ENCODE measurements at places on chromosomes 11 and 22.

DNA sequence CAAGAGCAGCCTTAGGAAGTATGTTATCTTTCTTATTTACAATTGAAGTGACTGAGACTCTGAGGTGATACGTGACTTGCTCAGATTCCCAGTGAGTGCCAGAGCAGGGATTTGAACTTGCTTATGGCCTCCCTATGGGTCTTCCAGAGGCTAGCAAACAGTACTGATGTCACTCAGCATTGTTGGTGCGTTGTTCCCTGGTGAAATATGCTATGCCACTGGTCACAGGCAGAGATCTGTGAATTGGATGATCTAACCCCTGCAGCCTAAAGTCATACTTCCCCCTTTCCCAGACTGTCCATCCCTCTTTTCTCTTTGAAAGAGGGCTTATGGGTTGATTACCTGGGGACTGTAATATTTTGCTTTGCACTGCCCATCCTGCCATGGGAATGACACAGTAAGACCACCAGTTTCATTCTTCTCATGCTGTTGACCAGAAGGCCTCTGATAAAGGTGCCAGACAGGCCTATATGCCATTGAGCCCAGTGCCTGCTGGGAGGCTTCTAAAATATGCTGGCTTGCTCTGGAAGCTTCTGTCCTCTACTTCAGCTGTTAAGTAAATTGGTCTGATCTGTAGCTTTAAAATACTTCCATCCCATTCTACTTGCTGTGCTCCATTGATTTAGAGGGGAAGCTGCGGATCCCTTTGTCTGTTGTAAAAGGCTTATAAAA lies 152.2 kb upstream of the E2F8 start:
- DNase-seq, result no peak

DNA sequence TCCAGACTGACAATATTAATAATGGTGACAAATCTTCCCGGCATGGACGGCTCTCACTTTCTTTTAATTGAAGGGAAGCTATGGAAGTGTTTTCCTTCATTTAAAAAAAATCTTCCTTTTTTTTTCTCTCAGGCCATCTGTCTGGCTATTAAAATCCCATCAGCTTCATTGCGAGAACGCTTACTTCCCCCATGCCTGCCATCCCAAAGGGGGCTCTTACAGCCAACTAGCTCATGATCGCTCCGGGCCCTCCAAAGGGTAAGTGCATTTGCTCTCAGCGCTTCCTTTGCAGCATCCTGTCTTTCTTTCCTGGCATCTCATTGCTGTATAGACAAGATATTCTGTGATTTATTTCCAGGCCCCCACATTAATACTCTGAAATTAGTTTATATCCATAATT lies 20.7 kb downstream of the CACNG2 start:
- DNase-seq, result no peak

- DNase-seq, result no peak
Measured at GRCh38 chr11:2693271-2694261, 6.2 kb downstream of the KCNQ1OT1 start.

DNA sequence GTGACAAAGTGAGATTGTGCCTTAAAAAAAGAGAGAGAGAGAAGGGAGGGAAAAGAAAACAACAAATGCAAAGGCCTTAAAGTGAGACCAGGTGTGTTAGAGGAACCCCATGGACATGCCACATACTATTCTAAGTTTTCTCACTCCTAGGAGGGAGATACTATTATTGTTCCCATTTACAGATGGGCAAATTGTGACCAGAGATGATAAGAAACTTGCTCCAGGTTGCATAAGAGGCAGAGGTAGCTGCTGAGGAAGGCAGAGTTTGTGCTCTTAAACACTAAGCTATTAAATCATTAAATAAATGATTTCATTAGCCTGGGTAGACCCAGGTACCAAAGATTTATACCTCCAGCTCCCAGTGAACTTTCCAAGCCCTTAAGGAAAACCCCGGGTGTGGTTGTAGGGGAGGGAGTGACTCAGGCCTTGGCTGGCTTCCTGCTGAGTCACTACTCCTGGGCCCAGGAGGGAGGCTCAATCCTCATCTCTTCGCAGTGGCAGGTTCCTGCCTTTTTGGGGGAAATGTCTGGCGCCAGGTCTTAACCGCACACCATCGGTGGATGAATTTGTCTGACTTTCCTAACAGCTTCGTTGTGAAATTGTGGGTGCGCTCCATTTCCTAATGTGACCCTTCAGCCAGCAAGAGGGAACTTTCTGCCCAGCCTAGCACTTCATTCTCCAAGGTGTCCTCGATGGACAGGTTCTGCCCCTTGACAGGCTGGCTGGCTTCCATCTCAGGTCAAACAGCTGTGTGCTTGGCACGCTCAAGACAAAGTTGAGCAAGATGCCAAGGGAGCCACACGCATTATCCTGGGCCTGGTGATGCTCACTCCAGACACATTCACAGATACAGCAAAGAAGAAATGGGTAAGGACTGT lies 33.4 kb upstream of the PTPRJ start:
- DNase-seq, result no peak

DNA sequence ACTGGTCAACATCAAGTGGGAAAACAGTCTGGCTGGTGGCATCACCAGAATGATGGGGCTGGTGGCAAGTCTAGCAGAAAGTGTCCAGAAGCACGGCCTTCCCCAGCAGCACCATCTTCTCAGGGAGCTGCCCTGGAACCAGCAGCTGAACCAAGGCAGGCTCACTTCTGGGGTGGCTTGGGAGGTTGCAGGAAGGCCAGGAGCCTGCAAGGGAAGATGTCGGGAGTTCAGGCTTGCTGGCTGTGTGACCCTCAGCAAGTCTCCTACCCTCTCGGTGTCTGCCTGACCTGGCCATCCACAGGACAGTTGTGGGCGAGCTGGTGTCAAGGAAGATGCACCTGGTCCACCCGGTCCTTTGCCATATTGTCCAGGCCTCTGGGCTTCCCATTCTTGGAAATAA lies 2.3 kb upstream of the PNPLA5 start:
- DNase-seq, result no peak

DNA sequence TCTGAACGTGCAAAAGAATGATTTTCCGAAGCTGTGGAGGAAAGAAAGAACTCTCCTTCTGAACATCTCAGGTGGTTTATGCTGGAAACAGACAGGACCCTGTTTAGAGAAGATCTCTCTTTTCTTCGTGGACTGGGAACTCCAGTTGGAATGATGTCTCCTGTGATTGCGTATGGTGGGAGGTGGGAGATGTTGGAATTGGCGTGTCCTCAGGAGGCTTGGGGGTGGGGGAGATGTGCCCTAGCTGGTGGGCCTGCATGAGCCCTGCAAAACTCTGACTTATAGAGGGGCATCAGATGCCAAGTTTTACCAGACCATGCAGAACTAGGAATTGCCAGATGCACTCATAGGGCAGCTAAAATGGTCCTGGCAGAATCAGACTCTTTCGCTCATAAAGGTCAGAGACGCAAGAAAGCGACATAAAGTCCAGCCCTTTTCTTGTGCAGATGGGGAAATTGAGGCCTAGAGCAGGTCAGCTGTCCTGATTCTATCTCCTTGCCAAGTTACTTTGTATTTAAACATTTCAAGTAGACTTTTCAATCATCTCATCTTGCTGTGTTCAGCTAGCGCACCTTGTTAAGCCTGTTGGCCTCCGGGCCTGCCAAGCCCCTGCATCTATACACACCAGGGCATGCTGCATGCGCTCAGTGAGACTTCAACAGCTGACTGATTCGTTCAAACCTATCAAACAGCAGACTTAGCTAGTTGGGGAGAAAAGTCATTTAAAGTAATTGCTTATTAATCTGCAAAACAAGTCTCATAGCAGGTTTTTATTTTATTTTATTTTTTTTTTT lies 34.2 kb upstream of the EHF start:
- DNase-seq, result no peak

DNA sequence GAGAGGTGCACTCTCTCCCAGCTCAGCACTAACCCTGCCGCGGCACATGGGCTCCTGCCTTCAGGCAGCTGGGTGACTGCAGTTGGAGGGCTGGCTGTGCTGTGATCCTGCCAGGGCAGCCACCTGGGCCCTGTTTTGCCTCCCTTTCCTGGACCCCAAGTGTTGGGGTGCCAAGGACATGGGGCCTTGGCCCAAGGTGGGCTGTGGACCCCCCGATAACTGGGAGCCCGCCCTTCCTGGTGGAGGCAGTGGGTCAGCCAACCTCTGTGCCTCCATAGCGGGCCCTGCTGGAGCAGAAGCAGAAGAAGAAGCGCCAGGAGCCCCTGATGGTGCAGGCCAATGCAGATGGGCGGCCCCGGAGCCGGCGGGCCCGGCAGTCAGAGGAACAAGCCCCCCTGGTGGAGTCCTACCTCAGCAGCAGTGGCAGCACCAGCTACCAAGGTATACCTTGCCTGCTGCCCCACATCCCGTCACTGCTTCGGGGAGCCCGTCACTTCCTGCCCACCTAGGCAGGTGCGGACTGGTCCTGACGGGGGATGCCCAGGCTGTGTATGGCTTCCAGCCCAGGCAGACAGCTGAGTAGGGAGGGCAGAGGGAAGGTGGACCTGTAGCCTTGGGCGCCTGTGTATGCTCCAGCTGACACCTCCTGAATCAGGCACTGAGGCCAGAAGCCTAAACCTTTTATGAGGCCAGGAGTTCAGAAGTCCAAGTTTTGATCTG lies 8.9 kb downstream of the TUB start:
- DNase-seq, result no peak

GRCh38 chr11:128587415-128587814 lies at the start of gene ETS1:
Gene ETS1 (minus strand): TSS chr11:128587558. CDS start chr11:128573130, 14,428 bp downstream.
- no peak for DNase-seq

DNA sequence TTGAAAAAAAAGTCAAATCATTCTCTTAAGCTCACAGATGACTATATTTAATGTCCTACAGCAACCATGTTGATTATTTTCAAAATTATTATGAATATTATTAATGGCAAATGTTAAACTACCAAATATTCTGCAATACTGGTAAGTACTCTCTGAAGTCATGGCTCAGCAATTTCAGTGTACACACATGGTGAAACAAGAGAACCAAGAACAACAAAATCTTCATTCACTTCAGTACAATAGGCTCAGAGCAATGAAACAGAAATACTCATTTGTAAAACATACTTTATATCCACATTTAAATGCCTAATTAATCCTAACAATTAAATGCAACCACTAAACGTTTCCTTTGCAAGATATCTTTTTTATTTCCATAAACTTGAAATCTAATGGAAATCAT lies 347.2 kb downstream of the TTC28 start:
- DNase-seq, result no peak

DNA sequence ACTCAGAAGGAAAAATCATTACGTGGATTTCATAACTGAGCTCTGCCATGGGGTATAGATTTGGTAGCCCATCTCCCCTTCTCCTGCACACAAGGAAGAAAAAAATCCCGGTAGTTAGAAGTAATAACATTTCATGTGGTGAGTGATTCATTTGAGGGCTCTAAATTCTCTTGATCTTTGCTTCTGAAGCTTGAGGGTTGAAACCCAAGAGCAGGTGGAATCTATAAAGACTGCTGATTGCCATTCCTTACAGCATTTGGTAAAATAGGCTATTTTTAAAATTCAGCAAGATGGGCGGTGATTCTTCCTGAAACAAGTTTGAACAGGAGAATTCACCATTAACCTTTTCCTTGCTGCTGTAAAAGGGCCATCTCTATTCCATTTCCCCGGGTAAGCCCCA lies 266.1 kb downstream of the CADM1 start:
- DNase-seq, result no peak

- no peak for DNase-seq
Measured at GRCh38 chr11:104380358-104380757, 216.4 kb upstream of the PDGFD start.

- no peak for DNase-seq
Measured at GRCh38 chr22:17964156-17964555, 60.2 kb downstream of the MICAL3 start.

GRCh38 chr11:117143390-117143789 lies 697 bp upstream of the PAFAH1B2 start:
- DNase-seq, result no peak

DNA sequence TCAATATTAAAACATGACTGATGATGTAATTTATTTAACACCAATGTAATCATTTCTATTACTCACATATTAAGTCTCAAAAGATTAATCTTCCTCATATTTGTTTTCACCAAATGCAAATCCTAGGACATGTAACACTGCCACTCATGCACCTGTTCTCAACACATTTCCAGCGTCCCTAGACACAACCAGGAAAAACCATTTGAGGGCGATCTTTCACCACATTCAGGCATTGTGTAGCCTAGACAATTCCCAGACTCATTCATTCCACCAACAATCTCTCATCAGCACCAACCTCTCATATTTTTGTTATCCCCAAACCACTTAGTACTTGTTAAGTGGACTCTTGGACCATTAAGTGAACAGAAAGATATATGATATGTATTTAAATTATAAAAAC lies 66.1 kb downstream of the SLC36A4 start:
- DNase-seq, result no peak

DNA sequence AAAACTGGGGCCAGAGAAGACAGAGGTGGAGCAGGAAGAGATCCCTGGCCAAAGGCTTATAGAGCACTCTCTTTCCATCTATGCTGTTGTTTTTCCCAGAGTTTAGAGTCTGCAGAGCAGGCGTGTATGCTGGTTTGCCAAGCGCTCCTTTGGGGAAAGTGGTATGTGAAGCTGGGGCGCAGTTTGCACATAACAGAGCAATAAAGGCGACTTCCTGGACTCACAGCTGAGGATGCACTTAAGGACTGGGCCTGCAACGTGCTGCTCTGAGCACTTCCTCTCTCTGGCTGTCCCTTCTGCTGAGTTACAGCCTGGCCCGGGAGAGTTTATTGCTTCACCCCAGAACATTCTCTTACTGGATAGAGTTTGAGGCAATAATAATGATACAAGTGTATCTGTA lies 41.7 kb downstream of the THAP12 start:
- DNase-seq, result no peak

GRCh38 chr11:27427183-27427980 lies 45.2 kb downstream of the LGR4 start:
- no peak for DNase-seq

GRCh38 chr22:43828725-43828997 lies 16.6 kb upstream of the EFCAB6 start:
- no peak for DNase-seq

DNA sequence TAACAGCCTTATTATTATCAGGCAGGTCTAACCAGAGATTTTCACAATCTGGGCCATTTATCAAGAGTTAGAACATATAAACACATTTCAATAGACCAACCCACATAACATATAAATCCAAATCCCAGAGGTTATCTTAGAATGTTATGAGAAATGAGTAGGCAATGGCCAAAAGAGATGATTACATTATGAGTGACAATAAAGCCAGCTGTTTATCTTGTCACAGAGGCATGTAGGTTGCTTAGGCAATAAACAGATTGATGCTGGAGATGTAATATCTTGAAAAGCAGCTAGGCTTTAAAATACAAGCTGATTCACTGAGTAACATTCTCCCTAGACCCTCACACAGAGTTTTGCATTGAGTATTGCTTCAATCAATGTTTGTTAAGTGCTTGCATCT lies 148.5 kb upstream of the SESN3 start:
- no peak for DNase-seq

DNA sequence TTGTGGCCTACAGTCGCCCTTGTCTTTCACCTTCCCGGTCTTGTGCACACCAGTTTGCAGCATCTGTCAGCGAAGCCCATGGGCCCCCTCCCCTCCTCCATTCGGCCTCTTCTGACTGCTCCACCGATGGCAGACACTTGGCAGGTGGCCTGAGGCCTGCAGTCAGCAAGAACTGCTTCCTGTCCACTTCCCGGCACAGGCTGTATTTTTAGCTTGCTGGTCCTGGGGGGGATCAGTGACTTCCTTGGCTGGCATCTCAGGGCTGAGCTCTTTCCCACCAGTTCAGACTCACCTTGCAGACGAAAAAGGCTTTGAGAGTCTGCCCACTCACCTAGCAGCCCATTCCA lies 106.4 kb downstream of the SYN3 start:
- DNase-seq, result no peak
